Memory B cell (primary cell): ENCODE measurements at places on chromosomes 6 and 20.

GRCh38 chr20:25295386-25296093, 47.7 kb downstream of the PYGB start:
- H3K27me3 ChIP-seq, result no peaks in the 10 kb centered on the region
- H3K4me3 ChIP-seq, result no peak overlapping the region
- H3K4me1 ChIP-seq, result peaks cover 4% of the 10 kb centered on the region
- DNase-seq, result no peak

DNA sequence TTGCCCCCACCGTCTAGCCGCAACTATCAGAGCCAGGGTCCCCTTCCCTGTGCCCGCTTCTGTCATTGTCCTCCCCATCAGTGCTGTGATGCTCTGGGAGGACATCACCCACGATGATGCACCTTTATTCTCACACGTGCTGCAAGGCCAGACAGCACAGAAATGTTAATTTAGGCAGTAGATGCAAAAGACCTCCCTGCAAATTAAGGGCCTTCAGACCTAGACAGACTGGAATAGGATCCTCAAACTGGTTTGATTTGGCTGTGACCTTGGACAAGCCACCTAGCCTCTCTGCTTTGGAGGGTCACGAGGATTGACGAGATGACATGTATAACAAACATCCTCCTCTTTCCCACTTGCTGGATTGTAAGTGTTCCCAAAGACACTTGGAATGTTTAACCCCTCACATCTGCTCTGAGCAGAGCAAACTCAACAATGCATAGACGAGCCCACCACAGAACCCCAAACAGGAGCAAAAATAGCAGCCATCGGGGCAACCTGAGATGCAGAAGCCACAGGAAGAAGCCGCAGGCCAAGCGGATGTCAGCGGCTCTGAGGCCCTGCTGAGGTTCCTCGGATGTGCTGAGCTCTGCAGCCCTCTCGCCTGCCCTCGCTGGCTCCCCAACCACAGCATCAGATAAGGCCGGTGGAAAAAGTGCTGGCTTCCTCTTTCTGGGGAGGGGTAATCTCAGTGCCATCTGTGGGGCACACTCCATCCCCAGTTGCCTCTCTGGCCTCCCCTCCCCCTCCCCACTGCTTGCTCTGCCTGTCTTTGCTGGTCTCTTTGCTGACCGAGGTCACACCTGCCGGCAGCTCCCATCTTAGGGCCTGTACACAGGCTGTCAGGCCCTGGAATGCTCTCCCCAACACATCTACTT, 35.3 kb downstream of the TOX2 start:
- H3K27me3 ChIP-seq, result no peaks in the 10 kb centered on the region
- peaks cover 18% of the 10 kb centered on the region for H3K4me1 ChIP-seq
- no peaks in the 10 kb centered on the region for H3K36me3 ChIP-seq
- H3K27ac ChIP-seq, result no peak overlapping the region

GRCh38 chr6:68732423-68732822, 97.3 kb downstream of the ADGRB3 start:
- no peaks in the 10 kb centered on the region for H3K4me1 ChIP-seq
- H3K27ac ChIP-seq, result no peak overlapping the region
- no peaks in the 10 kb centered on the region for H3K27me3 ChIP-seq
- no peak for DNase-seq
- no peaks in the 10 kb centered on the region for H3K36me3 ChIP-seq

- H3K36me3 ChIP-seq, result no peaks in the 10 kb centered on the region
- H3K4me3 ChIP-seq, result no peak overlapping the region
- no peak overlapping the region for H3K27ac ChIP-seq
- no peak for DNase-seq
- no peaks in the 10 kb centered on the region for H3K4me1 ChIP-seq
- H3K27me3 ChIP-seq, result peaks cover 20% of the 10 kb centered on the region
Measured at GRCh38 chr6:39084506-39084905, 30.5 kb downstream of the SAYSD1 start.

DNA sequence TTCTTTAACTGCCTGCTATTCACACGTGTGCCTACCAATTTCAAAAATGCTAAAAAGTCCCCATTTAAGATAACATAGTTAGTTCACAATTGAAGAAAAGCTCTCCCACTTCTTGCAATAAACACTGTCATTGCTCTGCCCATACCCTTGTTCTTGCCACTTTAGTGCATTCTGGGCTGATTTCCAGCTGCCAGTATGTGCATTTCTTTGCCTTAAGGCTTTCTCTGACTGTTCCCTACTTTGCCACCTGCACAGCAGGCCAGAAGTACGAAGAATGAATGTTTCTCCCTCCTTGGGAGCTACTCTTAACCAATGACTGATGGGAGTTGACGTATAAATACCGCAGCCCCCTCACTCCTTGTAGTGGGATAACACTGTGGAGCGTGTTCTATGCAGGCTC, 16.0 kb upstream of the ATRN start:
- H3K4me1 ChIP-seq, result no peaks in the 10 kb centered on the region
- DNase-seq, result no peak
- no peak overlapping the region for H3K27ac ChIP-seq
- peaks cover 14% of the 10 kb centered on the region for H3K27me3 ChIP-seq
- H3K36me3 ChIP-seq, result peaks cover 1% of the 10 kb centered on the region
- H3K4me3 ChIP-seq, result no peak overlapping the region

DNA sequence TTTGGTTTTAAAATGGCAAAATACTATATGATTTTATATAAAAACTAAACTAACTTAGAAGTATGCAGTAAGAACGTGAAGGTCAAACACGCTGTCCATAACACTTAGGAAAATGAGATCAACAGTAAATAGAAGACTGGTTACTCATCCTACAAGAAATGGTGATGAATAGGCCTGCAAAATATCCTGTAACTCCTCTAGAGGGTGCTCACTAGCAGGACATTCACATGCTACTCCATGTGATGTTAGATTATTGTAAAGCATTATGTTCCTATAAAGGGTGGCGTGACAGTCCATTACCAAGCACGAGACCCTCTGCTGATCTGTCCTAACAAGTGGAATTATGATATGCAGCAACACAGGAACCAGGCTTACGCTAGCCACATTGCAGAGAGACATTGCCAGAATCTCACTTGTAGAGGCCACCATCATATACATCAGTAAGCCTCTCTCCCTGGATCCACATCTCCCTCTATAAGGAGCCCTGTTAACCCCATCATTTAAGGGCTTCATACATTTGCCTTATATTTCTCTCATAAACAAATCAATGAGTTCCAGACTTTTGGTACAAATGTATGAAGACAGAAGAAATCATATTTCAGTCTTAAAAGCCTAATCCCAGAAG, 18.0 kb upstream of the DEFB129 start:
- no peak overlapping the region for H3K4me3 ChIP-seq
- no peak overlapping the region for H3K27ac ChIP-seq
- H3K4me1 ChIP-seq, result no peaks in the 10 kb centered on the region
- H3K27me3 ChIP-seq, result no peaks in the 10 kb centered on the region
- DNase-seq, result peak; percentile 23

DNA sequence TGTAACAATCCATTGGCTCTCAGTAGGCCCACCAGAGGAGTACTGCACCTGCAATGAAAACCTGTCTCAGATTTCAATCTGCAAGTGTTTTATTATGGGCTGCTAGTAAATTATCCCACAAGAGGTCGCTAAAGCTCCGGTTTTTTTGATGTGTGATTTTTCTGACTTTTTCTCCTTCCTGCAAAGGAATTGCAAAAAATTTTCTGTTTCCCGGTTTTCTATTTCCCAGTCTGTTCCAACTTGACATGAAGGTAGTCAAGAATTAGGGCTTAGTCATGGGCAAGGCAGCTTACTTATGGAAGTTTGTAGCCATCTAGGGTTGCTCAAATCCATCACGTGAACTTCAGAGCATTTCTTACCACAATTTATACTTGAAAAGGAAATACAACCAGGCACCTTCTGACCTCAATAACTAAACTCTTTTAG, 38.5 kb upstream of the AHI1 start:
- peak; percentile 36 for DNase-seq
- H3K27me3 ChIP-seq, result peaks cover 10% of the 10 kb centered on the region
- no peaks in the 10 kb centered on the region for H3K4me1 ChIP-seq

- DNase-seq, result no peak
- no peak overlapping the region for H3K4me3 ChIP-seq
- peaks cover 7% of the 10 kb centered on the region for H3K4me1 ChIP-seq
- H3K36me3 ChIP-seq, result peaks cover 14% of the 10 kb centered on the region
Measured at GRCh38 chr6:132736239-132736638, 21.5 kb downstream of the VNN2 start.

- no peak overlapping the region for H3K27ac ChIP-seq
- H3K4me3 ChIP-seq, result no peak overlapping the region
- H3K4me1 ChIP-seq, result peaks cover 40% of the 10 kb centered on the region
- peaks cover 25% of the 10 kb centered on the region for H3K27me3 ChIP-seq
- H3K36me3 ChIP-seq, result no peaks in the 10 kb centered on the region
Measured at GRCh38 chr20:46135856-46136633, 17.9 kb downstream of the CD40 start.

DNA sequence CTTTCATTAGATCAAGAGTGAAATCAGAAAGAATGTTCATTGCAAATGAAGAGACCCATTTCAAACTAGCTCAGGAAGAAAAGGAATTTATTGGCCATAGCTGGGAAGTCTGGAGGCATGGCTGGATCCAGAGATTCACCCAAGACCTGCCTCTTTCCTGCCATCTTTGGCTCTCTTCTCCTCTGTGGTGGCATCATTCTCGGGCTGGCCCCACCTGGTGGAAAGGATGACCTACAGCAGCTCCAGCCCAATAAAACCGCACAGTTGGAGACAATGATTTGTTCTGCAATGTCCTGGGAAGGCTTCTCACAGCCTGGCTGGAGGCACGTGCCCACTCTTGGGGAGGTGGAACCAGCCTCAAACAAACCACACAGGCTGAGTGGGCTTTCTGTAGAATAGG, 18.1 kb upstream of the FERMT1 start:
- H3K36me3 ChIP-seq, result no peaks in the 10 kb centered on the region
- DNase-seq, result no peak
- H3K4me3 ChIP-seq, result no peak overlapping the region
- no peaks in the 10 kb centered on the region for H3K4me1 ChIP-seq
- no peak overlapping the region for H3K27ac ChIP-seq

- no peak for DNase-seq
- no peak overlapping the region for H3K27ac ChIP-seq
- H3K4me3 ChIP-seq, result no peak overlapping the region
- H3K27me3 ChIP-seq, result peaks cover 12% of the 10 kb centered on the region
- peaks cover 6% of the 10 kb centered on the region for H3K4me1 ChIP-seq
Measured at GRCh38 chr20:46998477-46999240, 104.0 kb downstream of the EYA2 start.

GRCh38 chr6:46440141-46440540, 51.1 kb downstream of the RCAN2 start:
- peaks cover 3% of the 10 kb centered on the region for H3K27me3 ChIP-seq
- no peak for DNase-seq
- H3K4me3 ChIP-seq, result no peak overlapping the region
- H3K4me1 ChIP-seq, result no peaks in the 10 kb centered on the region
- H3K36me3 ChIP-seq, result no peaks in the 10 kb centered on the region

DNA sequence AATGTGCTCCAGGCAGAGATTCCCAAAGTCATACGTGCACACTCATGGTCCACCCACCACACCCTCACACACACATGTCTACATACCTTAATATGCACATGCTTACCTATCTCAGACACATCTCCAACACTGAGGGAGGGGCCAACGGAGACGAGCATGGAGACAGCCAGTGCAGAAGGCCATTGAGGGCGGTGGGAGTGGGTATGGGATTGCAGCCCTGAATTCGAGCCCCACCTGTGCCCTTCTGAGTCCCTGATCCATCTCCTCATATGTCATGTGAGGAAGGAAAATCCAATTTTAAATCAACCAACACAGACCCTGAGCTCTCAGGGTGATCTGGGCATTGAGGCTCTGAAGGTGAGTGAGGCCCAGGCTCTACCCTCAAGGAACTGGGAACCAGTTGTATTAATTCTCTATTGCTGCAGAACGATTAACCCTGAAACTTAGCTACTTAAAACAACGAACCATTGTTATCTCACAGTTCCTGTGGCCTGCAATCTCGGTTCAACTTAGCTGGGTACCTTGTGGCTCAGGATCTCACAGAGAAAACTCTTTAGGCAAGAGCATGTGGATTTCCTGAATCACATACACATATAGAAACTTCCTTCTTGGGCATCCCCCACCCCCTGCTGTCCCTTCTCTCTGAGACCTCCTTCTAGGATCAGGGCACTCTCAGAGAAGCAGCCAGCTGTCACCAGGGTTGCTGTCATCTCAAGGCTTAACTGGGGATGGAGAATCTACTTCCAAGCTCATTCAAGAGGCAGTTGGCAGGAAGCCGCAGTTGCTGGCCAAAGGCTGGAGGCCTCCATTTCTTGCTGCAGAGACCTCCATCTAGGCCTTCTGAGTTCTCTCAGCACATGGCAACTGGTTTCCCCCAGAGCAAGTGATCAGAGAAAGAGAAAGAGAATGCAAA, 28.3 kb downstream of the GLP1R start:
- H3K4me3 ChIP-seq, result no peak overlapping the region
- no peaks in the 10 kb centered on the region for H3K4me1 ChIP-seq
- peaks cover 6% of the 10 kb centered on the region for H3K27me3 ChIP-seq
- H3K27ac ChIP-seq, result no peak overlapping the region

DNA sequence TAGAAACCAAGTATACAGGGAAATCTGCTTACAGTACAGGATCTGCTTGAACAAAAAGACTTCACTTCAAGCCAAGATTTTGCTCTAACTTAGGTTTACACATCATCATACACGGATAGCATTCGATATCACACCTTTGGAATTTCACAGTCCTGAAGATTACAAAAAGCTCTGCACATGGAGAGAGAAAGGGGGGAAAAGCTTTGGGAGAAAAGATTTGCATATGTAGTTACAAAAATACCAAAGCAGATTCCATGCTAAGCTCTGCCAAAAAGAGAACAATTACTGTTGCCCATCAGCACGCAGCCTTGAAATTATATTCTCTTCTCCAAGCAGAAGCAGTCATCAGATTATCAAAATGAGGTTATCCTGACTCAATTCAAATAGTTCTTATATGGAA, 62.0 kb downstream of the HIVEP2 start:
- no peak for DNase-seq
- no peak overlapping the region for H3K4me3 ChIP-seq
- peaks cover 17% of the 10 kb centered on the region for H3K36me3 ChIP-seq
- peaks cover 45% of the 10 kb centered on the region for H3K4me1 ChIP-seq

GRCh38 chr20:37417617-37418467, 71.9 kb downstream of the SRC start:
- H3K27me3 ChIP-seq, result peaks cover 17% of the 10 kb centered on the region
- H3K36me3 ChIP-seq, result no peaks in the 10 kb centered on the region
- H3K27ac ChIP-seq, result no peak overlapping the region
- peaks cover 2% of the 10 kb centered on the region for H3K4me1 ChIP-seq
- DNase-seq, result no peak
- H3K4me3 ChIP-seq, result no peak overlapping the region

- no peak for DNase-seq
- no peak overlapping the region for H3K4me3 ChIP-seq
- H3K4me1 ChIP-seq, result no peaks in the 10 kb centered on the region
- peaks cover 2% of the 10 kb centered on the region for H3K36me3 ChIP-seq
Measured at GRCh38 chr6:124964764-124965105, 2.5 kb downstream of the RNF217 start.

DNA sequence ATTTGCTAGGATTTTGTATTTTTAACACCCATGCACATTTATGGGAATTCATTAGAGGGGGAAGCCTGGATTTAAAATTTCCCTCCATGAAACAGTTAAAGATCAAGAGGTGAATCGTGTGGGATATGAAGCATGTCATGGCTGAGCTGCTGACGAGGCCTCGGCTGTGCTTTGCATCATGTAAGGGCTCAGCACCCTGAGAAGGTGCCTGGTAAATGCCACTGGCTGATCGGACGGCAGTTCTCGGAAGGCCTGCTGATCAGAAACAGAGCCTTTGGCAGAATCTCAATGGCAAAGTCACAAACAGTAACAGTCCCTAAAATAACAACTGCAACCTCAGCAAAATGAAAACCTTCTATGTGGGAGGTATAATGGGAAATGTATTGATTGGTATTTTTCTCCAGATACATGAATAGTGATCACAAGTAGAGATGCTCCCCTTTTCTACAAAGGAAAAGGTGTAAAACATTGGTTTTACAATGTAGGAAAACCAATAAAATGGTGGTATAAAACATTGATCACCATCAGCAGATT, 53.0 kb upstream of the FUCA2 start:
- no peaks in the 10 kb centered on the region for H3K27me3 ChIP-seq
- peaks cover 9% of the 10 kb centered on the region for H3K4me1 ChIP-seq
- no peaks in the 10 kb centered on the region for H3K36me3 ChIP-seq
- H3K27ac ChIP-seq, result no peak overlapping the region
- no peak overlapping the region for H3K4me3 ChIP-seq
